ENCODE measurements at places on chromosomes 7 and 10.

GRCh38 chr7:3073763-3074458, 30.2 kb upstream of the CARD11 start:
- no peak for DNase-seq
- H3K27ac ChIP-seq: no peak overlapping the region
- H3K4me3 ChIP-seq: no peak overlapping the region
- H3K36me3 ChIP-seq: no peaks in the 10 kb centered on the region
- no peaks in the 10 kb centered on the region for H3K4me1 ChIP-seq

DNA sequence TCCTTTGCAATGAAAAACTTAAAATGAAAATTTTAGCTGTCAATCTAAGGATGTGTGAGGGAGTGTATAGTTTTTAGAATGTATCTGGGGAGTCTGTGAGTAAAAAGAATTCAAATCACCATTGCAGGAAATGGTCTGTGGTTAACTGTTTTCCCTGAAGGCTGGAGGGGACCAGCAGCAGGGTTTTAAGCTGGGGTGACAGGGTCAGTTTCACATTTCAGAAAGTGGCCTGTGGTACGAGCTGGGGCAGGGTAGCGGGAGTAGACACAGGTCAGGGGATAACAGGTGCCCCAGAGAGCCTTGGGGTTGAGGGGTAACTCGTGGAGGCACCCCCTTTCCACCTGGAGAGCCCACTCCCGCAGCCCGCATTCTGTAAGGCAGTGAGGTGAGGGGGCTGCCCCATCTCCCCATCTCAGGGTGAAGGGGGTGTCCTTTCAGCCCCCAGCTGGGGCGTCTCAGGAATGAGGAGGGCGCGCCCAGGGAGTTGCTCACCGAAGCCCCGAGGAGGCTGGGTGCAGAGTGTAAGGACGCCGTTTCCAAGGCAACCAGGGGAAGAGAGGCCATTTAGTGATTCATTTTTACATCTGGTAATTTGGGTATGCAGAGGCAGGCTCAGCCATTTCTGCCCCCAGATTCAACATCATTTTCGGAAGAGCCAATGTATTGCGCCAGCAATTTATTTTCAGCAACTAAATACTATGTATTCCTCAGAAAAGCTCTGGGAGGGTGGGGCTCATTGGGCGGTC, 168.9 kb downstream of the SLIT1 start:
- H3K36me3 ChIP-seq: no peaks in the 10 kb centered on the region
- H3K4me3 ChIP-seq: no peak overlapping the region
- H3K4me1 ChIP-seq: no peaks in the 10 kb centered on the region
- DNase-seq: no peak
- H3K27ac ChIP-seq: no peak overlapping the region

GRCh38 chr7:128591705-128592104, 80.4 kb upstream of the GARIN1A start:
- H3K4me1 ChIP-seq: no peaks in the 10 kb centered on the region
- no peak overlapping the region for H3K27ac ChIP-seq
- no peak for DNase-seq
- no peaks in the 10 kb centered on the region for H3K27me3 ChIP-seq

DNA sequence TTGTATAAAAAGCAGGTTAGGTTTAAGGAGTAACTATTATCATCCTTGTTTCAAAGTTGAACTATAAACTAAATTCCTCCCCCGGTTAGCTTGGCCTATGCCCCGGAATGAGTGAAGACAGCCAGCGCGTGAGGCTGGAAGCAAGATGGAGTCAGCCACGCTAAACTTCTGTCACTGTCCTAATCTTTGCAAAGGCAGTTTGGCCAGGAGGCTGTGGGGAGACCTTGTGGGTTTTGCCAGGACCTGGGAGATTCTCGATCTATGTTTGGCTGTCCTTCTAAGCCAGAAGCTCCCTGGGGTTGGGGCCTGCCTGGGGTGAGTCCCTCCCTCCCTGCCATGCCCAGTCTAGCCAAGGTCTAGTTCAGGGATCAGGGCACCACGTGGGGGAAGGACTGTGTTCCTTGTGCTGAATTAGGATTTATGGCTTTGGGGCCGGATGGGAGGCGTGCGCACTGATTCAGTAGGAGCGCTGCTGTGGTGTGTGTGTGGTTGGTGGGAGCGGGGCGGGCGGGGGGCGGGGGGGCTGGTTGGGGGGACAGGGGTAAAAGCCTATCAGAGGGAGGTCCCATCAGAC, 871 bp upstream of the GTF2IRD1 start:
- no peaks in the 10 kb centered on the region for H3K27me3 ChIP-seq
- no peak for DNase-seq
- H3K36me3 ChIP-seq: no peaks in the 10 kb centered on the region

DNA sequence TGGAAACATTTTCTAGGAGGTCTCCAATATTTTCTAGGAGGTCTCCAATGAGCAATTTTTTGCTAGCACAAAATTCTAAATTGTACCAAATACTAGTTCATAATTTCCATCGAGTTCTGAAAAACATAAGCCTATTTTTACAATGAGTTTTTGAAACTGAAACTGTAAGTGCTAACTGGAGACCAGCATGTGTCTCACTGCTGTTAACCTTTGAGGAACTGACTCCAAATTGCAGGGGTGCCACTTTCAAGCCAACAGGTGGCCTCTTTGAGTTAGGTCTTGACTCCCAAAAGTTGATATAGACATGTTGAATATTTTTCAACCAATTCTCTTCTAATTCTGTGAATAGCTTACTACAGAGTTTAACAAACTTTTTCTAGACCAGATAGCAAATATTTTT, 58.8 kb downstream of the CAV1 start:
- no peak for DNase-seq
- H3K4me1 ChIP-seq: peaks cover 39% of the 10 kb centered on the region
- no peaks in the 10 kb centered on the region for H3K27me3 ChIP-seq
- H3K4me3 ChIP-seq: no peak overlapping the region
- no peaks in the 10 kb centered on the region for H3K36me3 ChIP-seq

GRCh38 chr10:89173075-89173474, 34.0 kb downstream of the CH25H start:
- H3K27ac ChIP-seq: peak overlapping the region; percentile 58
- DNase-seq: no peak
- H3K4me3 ChIP-seq: no peak overlapping the region
- peaks cover 11% of the 10 kb centered on the region for H3K4me1 ChIP-seq

DNA sequence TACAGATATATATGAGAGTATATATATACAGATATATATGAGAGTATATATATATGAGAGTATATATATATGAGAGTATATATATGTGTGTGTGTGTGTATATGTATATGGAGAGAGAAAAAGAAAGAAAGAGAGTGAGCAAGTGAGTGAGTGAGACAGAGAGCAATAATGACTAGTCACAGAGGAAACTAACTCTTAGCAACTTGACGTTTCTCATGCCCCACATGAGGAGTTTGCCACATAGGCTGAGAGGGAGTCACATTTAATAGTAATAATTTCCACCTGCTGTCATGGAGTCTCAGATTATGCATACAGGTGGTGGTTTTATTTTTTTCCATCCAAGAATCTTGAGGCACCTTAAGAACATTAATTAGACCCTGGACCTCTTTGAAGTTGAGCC, 199.9 kb downstream of the GATA3 start:
- no peaks in the 10 kb centered on the region for H3K4me1 ChIP-seq
- H3K36me3 ChIP-seq: no peaks in the 10 kb centered on the region
- H3K27ac ChIP-seq: no peak overlapping the region
- no peak overlapping the region for H3K4me3 ChIP-seq

- H3K27me3 ChIP-seq: no peaks in the 10 kb centered on the region
- peak overlapping the region; percentile 34 for H3K27ac ChIP-seq
- peaks cover 18% of the 10 kb centered on the region for H3K4me1 ChIP-seq
- H3K4me3 ChIP-seq: peak overlapping the region; percentile 76
- H3K36me3 ChIP-seq: no peaks in the 10 kb centered on the region
These were observed 171.7 kb downstream of the FAM107B start for GRCh38 chr10:14602807-14603533.

GRCh38 chr10:44427037-44427436, 42.1 kb upstream of the CXCL12 start:
- H3K4me3 ChIP-seq: no peak overlapping the region
- H3K27me3 ChIP-seq: no peaks in the 10 kb centered on the region
- no peak for DNase-seq
- H3K27ac ChIP-seq: no peak overlapping the region
- no peaks in the 10 kb centered on the region for H3K4me1 ChIP-seq

DNA sequence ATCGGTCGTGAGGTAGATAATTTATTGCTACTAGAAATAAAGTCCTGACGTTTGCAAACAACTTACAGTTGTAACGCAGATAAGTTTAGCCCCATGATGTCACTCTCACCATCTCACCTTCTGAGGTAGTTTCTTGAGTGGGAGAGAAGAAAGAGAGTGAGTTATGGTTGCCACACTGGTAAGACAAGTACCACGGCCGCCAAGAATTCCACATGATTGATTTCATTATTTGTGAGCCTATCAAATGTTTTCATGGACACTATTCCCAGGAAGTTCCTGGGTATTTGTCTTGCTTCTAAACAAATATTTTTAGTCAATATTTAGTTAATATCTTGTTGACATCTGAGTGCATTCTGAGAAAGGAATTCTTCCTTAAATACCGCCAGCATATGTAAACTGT, 339.4 kb upstream of the KIAA1217 start:
- no peaks in the 10 kb centered on the region for H3K36me3 ChIP-seq
- H3K27ac ChIP-seq: no peak overlapping the region
- no peaks in the 10 kb centered on the region for H3K27me3 ChIP-seq
- no peaks in the 10 kb centered on the region for H3K4me1 ChIP-seq
- no peak for DNase-seq

DNA sequence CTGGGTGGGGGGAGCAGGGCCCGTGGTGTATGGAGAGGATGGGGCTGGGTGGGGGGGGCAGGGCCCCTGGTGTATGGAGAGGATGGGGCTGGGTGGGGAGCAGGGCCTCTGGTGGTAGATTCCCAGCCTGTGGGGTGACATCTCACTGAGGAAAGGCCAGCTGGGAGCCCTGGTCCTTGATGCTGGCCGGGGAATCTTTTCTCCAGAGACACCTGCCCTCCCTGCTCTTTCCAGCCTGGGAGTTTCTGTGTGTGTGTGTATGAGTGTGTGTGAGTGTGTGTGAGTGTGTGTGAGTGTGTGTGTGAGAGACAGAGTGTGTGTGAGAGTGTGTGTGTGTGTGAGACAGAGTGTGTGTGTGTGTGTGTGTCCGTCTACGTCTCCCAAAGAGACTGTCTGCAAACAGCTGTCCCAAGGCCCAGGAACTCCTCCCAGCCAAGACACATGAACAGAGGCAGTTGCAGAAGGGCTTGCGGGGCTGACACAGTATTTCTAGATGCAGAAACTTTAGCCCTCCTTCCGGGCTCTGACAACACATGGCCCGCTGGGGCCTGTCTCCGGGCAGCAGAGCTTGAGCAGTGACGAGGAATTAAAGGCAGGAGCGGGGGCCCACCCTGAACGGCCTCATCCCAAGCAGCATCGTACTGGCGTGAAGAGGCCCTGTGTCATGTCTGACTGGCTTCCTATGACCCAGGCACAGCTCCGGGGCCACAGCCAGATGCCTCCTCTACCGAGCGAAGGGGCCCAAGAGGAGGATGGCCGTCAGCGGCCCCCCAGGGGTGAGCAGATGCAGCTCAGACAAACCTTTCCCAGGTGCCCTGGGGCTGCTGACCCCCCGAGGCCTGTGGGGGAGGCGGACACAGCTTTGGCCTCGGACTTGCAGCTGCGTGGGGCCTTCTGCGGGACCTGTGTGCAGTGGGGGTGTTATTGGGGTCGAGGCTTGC, 24.3 kb downstream of the FAM20C start:
- no peak overlapping the region for H3K27ac ChIP-seq
- H3K36me3 ChIP-seq: peaks cover 3% of the 10 kb centered on the region
- no peak for DNase-seq
- H3K4me1 ChIP-seq: no peaks in the 10 kb centered on the region
- H3K4me3 ChIP-seq: no peak overlapping the region

DNA sequence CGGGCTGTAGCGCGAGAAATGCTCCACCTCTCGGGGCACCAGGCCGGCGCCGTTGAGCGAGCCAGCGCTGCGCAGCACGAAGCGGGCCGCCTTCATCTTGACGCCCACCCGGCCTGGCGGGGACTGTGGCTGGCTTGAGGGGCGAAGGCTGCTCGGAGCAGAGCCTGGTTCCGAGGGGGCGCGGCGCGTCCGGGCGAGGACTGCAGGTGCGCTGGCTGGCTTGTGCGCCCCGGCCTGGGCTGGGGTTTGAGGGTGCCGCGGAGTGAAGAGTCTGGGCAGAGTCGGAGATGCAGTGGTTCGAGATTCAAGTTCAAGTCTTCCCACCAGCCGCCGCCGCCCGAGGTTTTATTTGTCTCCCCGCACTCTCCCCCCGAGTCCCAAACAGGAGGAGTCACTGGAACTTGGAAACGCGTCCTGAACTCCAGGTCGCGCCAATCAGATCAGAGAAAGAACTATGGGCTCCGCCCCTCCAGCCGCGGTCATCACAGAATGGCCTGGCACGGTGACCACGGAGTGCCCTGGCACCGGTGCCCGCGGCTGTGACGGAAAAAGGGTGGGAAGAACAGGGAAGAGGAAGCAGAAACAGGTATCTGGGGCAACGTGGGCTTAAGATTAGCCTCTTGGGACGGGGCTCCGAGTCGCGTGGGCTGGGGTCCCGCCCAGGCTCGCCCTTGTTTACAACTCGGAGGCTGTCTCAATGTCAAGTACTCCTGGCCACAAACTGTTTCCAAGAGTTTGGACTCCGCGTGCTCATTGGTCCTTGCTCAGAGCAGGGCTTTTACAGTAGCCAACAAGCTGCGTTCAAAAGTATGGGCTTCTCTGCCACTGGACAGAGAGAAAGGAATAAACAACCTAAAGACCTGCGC, at the start of gene PDK4:
TSS of gene PDK4 (minus strand) at position 319 of the 866 bp plus-strand sequence. CDS start at position 96, 223 bp downstream.
- peak within 1 kb of the TSS; percentile 46 for H3K4me3 ChIP-seq
- peak; percentile 9 for DNase-seq
- no peak within 1 kb of the TSS for H3K27ac ChIP-seq
- no peaks in the 10 kb centered on the region for H3K36me3 ChIP-seq

GRCh38 chr10:83555264-83555663, 584.0 kb upstream of the GHITM start:
- H3K27ac ChIP-seq: no peak overlapping the region
- no peak overlapping the region for H3K4me3 ChIP-seq
- H3K36me3 ChIP-seq: no peaks in the 10 kb centered on the region
- H3K27me3 ChIP-seq: no peaks in the 10 kb centered on the region
- no peak for DNase-seq
- H3K4me1 ChIP-seq: no peaks in the 10 kb centered on the region

- H3K27me3 ChIP-seq: no peaks in the 10 kb centered on the region
- no peaks in the 10 kb centered on the region for H3K4me1 ChIP-seq
- H3K27ac ChIP-seq: no peak overlapping the region
- no peak for DNase-seq
These were observed 101.7 kb upstream of the KLF6 start for GRCh38 chr10:3886641-3887251.

DNA sequence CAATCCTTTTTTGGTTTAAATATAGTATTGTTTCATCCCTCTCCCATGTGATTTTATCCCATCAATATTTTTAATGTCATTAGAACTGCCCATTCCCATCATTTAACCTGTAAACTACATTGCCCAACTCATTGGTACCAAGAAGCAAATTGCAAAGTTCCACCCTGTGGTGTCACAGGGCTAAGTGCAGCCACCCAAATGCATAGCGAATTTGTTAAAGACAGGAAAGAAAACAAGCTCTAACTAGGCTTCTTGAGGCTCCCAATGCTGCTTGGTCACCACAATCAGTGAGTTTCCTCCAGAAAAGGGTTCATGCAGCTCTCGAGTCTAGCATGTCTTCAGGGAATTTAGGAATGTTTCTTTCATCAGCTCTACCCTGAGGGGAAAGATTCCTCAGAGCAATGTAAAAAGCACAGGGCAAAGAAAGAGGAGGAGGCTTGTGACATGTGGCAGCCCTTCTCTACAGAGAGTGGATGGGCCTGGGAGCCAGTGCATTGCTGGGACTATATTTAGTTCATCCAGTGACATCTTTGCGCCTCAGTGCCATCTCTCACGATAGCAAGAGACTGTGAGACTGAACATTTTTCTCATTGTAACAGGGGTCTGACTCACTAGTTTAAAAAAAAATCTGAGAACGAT, 58.1 kb downstream of the CAV1 start:
- no peaks in the 10 kb centered on the region for H3K27me3 ChIP-seq
- H3K4me3 ChIP-seq: no peak overlapping the region
- H3K27ac ChIP-seq: peak overlapping the region; percentile 56
- peak; percentile 90 for DNase-seq
- H3K36me3 ChIP-seq: no peaks in the 10 kb centered on the region
- peaks cover 33% of the 10 kb centered on the region for H3K4me1 ChIP-seq

Data from A673 (cell line).